ENCODE measurements at places on chromosomes 4 and X.

GRCh38 chr4:142698552-142698951 is 147.5 kb downstream of the INPP4B start:
- no peak for DNase-seq

DNA sequence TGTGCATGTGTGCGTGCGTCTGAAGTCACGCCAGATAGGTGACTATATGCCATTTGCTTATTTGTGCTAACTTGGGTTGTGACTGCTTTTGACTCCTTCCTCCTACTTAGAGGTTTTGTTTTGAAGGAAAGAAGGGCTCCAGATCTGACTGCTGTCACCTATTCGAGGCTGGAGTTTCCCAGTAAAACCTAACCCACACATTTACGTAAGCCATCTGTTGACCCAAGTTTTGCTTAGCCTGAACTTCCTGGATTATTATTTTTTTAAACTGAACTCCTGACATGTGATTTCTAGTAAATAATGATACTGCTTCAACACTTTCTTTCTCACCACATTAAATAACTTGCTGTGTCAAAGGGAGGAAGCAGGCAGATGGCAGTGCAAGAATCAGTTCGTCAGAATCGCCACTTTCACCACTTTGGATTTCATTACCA is 41.5 kb downstream of the DTHD1 start:
- DNase-seq = no peak

GRCh38 chrX:50736656-50737055 is 77.3 kb downstream of the SHROOM4 start:
- no peak for DNase-seq

GRCh38 chr4:41095973-41096372 is 118.4 kb downstream of the APBB2 start:
- peak; percentile 40 for DNase-seq

DNA sequence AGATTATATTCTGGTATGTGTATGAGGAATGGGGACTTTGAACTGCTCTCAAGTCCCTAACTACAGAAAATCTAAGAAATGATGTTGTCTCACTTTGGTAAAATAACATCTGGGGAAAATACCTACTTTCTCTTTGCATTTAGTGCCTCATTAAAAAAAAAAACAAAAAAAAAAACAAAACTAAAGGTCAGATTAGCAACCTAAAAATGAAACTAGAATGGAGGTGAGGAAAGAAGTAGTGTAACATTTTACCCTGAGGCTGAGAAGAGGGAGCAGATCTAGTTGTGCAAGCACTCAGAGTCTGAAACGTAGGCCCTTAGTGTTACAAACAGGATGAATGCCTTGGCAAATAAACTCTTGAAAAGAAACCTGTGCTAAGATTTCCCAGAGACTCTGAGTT is 56.0 kb downstream of the VGLL1 start:
- DNase-seq = no peak

- DNase-seq = no peak
Observed at GRCh38 chrX:24668111-24668510, 21.0 kb upstream of the PCYT1B start.

- no peak for DNase-seq
Observed at GRCh38 chr4:33772582-33772981, 2471.7 kb downstream of the ARAP2 start.

GRCh38 chr4:8270912-8271815 is 1.6 kb downstream of the HTRA3 start:
- DNase-seq = no peak

- DNase-seq = no peak
Observed at GRCh38 chrX:131571348-131571747, 27.5 kb downstream of the OR13H1 start.

DNA sequence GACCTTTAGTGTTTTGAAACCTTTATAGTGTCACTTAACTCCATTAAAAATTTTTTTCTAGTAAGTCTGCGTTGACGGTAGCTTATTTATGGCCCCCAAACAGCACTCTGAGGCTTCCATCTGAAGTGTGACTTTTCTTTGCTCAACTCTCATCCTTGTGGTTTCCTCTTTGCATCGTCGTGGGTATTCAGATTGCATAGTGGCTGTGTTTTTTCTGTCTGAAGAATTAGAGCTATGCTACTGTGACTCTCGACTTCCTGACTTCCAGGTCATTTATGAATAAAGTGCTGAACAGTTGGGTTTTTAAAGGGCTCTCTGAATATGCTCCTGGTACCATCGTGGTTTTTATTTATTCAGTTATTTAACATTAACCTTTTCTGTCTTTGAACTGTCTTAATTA is 44.9 kb downstream of the JADE1 start:
- peak; percentile 25 for DNase-seq

DNA sequence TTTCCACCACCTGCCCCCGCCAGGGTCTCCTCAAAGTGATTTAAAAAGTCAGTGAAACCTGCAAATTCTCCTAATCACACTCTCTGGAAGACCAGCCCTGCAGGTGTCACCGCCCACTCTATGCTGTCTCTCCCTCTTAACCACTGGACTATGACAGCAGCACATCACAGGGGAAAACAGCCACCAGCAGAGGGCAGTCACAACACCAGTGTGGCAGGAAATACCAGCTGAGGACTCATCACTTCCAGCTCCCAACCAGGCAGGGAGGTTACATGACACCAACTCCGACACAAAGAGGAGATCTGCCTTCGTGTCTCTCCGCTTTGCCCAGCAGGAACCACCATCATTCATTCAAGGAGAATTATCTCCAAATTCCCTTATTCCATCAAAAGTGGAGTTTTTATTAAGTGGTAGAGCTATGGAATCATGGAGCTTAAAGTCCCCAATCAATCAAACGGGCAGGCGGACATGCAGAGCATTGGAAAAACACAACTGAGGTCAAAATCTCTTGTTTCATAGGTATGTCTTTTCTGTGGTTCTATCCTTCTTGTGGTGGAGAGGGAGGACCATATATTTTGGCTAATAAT is 91.3 kb downstream of the NSUN7 start:
- peak; percentile 42 for DNase-seq

GRCh38 chr4:8649631-8650361 is 57.2 kb downstream of the CPZ start:
- DNase-seq = no peak

GRCh38 chr4:70559924-70560323 is 32.1 kb upstream of the AMBN start:
- DNase-seq = no peak

DNA sequence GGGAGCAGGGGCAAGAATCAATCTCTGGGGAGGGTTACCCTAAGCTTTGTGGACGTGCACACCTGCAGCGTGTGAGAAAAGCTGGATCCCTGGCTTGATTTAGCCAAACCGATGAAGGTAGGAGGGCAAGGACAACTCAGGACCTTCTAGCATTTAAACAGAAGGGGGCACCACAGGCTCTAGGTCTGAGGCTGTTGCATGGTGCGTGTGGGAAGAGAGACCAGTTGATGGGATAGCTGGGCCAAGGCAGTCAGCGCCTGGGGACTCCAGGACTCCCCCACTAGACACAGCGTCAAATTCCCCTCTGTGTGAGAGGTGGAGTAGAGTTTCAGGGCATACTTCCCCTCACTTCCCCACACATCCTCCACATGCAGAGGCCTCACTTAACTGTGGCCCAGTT is 4.3 kb downstream of the GABRQ start:
- DNase-seq = peak; percentile 2

- DNase-seq = no peak
Observed at GRCh38 chr4:85544751-85545150, 69.8 kb downstream of the ARHGAP24 start.

DNA sequence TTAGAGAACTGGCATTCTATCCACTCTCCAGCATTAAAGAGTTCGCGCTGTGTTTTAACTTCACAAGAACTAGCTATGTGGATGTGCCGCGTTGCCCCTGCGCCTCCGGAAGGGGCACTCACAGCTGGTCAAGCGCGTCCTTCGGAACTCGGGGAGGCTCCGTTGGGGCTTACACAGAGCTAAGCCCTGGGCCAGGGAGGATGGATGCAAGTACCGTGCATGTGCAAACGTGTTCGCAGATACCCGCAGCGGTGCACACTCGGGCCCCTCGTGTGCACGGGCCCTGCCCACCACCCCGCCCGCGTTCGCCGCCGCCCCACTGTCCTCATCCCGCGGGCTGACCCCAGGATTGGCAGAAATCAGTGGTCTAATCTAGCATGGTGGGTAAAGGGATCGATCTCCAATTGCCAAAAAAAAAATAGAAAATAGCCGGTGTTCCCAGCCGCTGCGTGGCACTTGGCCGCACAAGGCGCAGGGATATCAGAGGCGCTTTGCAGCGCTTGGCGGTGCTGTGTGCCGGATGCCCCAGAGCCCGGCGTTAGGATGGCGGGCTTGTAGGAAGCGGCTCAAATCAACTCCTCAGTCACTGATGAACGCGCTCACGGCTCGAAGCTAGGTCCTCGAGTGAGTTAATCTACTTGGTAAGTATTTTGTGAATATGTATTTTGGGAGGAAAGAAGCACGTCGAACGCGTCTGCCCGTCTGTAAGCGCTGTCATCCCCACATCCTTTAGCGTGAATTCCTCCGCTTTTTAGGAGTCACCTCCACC is 989 bp upstream of the PCDH10 start:
- peak; percentile 75 for DNase-seq

Data from adipocyte (in vitro differentiated cells).